RWPE1 (cell line): ENCODE measurements at places on chromosomes 13 and 19.
A peak's percentile ranks its signal among the peaks of the same experiment; 100 is the strongest.

DNA sequence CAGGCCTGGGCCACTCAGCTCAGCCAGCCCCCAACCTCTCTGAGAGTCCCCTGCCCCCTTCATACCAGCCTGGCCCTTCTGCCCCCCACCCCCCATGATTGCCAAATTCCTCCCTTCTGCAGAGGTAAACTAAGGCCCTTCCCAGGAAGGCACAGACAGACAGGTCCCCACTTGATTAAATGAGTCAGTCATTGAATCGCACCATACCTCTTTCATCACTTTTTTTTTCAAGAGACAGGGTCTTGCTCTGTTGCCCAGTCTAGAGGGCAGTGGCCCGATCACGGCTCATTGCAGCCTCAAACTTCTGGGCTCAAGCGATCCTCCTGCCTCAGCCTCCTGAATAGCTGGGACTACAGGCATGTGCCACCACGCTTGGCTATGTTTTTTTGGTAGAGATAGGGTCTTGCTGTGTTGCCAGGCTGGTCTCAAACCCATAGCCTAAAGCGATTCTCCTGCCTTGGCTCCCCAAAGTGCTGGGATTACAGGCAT lies 6.0 kb downstream of the PODNL1 start:
- no peak for DNase-seq

DNA sequence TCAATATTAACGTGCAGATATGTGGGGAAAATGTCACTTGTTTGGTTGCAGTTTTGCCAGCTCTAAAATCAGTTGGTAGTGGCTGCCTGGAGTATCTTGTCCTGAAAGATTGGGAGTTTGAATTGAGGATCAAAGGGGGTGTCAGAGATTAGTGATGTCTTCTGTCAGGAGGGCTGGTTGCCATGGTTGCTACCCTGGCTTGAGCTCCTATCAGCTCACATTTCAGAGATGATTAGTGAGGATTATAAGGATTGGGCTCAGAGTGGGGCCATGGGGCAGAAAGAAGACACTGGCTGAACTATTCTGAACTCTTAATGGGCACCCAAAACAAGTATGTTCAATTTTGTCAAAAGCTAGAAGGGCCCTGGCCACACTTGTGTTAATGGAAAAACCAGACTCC lies 95.5 kb upstream of the RNF113B start:
- no peak for DNase-seq

GRCh38 chr19:2987797-2988196 lies 10.4 kb downstream of the TLE6 start:
- no peak for DNase-seq

DNA sequence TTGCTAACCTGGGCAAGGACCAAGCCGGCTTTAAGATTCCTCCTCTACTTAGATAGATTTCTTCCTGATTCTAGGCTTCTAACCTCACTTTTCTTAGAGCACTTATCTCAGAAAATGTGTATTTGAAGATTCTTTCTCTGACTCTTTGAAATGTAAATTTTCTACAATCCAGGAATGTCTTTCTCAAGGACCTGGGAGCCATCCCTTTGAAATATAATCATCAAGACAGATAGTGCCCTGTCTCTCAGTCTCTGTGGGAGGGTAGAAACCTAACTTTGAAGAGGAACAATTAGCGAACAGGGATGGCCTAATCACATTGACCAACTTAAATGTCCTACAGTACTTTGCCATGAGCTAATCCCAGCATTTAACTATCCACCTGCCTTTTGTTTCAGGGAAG lies 1646.0 kb downstream of the PCDH9 start:
- no peak for DNase-seq

GRCh38 chr19:16026756-16027155 lies 49.5 kb upstream of the TPM4 start:
- no peak for DNase-seq

GRCh38 chr19:51652266-51652665 lies 5.6 kb upstream of the SIGLEC14 start:
- DNase-seq, result no peak

- no peak for DNase-seq
These were observed 189.5 kb upstream of the MIR17HG start for GRCh38 chr13:91158017-91158395.

DNA sequence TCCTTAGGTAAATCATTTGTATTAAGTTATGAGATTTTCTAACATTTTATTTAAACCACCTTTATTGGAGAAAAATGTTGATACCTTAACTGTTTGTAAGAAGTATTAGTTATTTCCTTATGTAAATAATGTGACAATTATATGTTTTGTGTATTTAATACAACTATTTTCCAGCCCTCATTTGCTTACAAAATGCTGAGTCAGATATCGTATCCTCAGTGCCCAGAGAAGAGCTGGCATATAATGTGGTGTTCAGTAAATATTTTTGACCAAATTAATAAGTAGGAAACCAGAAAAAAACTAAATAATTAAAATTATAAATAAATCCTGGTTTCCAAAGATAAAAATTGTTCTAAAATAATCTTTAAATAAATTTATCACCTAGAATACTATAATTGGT lies 140.2 kb upstream of the PCDH17 start:
- no peak for DNase-seq

DNA sequence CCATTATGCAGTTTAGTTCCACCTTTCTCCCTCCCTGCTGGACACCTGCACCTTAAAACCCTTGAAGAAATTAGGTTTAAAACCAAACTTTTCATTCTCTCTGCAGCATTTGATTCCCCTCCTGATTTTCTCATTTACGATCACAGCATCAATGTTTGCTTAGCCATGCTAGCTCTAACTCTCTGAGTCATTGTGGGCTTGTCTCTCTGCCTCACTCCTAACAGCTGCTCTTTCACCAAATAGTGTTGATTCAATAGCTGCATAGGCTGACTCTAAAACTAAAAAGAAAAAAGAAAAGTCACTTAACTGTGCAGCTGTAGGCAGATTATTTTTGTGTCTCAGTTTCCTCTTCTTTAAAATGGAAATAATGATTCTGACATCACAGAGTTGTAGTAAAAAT lies 1124.9 kb downstream of the DIAPH3 start:
- peak; percentile 8 for DNase-seq

GRCh38 chr13:20090349-20090748 lies 70.5 kb downstream of the GJA3 start:
- no peak for DNase-seq

DNA sequence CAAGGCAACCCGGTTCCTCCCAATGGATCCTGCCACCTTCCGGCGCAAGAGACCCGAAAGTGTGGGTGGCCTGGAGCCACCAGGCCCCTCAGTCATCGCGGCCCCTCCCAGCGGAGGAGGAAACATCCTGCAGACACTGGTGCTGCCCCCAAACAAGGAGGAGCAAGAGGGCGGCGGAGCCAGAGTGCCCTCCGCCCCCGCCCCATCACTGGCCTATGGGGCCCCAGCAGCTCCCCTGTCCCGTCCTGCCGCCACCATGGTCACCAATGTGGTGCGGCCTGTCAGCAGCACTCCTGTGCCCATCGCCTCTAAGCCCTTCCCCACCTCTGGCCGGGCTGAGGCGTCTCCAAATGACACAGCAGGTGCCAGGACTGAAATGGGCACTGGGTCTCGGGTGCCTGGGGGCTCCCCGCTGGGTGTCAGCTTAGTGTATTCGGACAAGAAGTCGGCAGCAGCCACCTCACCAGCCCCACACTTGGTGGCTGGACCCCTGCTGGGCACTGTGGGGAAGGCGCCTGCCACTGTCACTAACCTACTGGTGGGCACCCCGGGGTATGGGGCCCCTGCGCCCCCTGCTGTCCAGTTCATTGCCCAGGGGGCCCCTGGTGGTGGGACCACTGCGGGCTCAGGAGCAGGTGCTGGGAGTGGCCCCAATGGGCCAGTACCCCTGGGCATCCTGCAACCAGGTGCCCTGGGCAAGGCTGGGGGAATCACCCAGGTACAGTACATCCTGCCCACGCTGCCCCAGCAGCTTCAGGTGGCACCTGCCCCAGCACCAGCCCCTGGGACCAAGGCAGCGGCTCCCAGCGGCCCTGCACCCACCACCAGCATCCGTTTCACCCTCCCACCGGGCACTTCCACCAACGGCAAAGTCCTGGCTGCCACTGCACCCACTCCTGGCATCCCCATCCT lies 11.2 kb upstream of the PRR19 start:
- DNase-seq, result no peak

DNA sequence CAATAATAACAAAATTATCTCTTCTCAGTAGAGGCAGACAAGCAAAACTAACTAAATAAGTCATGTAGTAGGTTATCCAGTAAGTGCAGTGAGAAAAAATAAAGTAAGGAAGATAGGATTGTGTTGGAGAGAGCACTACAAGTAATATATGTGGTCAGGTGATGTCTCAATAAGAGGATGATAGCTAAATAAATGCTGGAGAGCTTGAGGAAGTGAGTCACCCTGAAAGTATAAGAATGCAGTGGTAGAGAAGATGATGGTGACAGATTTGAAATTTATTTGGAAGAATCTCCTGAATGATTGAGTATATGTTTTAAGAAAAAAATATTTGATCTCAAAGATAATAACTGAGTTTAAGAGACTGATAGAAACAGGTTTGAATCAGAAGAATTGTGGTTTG lies 152.2 kb upstream of the PRR20A start:
- DNase-seq, result peak; percentile 18

DNA sequence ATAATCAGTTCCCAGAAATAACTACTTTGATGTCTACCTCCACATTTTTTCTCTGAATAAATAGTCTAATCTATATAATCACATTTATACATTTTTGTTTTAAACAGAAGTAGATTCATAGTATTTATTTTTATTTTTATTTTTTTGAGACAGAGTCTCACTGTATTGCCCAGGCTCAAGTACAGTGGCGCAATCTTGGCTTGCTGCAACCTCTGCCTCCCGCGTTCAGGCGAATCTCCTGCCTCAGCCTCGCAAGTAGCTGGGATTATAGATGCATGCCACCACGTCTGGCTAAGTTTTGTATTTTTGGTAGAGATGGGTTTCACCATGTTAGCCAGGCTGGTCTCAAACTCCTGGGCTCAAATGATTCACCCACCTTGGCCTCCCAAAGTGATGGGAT lies 16.7 kb downstream of the TM9SF2 start:
- no peak for DNase-seq

DNA sequence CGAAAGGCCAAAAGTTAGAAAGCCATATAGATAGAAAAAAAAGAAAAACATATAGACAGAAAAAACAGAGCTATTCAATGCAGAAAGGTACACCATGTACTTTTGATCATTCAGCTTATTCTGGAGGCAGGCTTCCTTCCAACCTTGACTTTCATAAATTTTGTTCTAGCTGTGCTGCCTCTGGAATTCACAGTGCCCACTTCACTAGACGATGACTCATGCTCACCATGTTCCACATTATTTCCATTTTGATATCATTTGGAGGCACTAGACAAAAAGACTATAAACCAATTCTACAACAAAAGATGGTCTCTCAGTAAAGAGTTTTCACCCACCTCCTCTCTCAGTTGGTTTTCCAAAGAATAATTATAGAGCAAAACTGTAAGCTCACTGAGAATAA lies 229.0 kb upstream of the IPO5 start:
- no peak for DNase-seq

- no peak for DNase-seq
These were observed 119.1 kb downstream of the SOX1 start for GRCh38 chr13:112186091-112186490.

DNA sequence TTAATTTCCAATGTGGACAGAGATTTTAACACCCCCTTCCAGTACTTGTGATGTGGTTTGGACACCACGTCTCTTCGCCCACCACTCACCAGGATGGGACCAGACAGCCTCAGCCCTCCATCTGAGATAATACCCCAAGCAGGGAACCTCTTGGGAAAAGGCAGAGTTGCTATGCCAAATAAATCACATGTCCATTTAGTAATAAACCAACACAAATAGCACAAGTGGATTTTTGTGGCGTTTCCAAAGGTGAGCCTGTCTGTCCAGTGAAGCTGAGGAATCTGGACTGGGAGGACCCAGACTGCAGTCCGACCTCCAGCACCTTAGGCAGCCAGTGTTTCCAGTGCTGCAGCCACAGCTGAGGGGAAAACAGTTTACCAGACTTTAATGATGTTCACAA lies 34.1 kb upstream of the GAS6 start:
- no peak for DNase-seq

DNA sequence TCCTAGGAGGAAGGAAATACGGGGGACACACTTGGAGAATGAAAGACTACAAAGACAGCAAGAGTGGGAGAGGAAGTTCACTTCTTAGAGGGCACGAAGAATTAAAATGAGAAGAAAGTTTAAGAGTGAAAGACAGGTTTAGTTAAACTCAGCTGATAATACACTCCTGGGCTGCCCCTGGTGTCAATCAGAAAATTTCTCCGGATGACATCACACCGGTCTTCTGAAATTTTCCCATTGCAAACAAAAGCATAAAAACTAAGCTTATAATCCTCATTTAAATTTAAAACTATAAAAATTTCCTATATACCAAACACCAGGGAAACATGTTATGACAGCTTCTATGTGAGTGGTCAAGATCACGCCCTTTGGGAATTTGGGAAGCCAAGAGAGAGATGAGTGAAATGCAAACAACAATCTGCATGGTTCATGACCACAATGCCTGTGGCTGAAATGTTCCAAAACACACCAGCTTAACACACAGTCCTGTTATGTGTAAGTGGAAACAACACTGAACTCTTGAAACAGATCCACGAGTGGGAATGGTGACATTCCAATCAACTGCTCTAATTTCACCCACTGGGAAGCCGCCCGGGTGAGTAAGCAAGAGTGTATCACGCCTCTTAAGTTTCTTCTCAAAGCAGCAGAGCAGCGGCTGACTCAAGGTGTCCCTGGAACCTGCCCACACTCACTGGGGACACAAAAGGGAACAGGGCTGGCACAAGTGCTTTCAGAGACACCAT lies 49.0 kb downstream of the BRD4 start:
- no peak for DNase-seq

DNA sequence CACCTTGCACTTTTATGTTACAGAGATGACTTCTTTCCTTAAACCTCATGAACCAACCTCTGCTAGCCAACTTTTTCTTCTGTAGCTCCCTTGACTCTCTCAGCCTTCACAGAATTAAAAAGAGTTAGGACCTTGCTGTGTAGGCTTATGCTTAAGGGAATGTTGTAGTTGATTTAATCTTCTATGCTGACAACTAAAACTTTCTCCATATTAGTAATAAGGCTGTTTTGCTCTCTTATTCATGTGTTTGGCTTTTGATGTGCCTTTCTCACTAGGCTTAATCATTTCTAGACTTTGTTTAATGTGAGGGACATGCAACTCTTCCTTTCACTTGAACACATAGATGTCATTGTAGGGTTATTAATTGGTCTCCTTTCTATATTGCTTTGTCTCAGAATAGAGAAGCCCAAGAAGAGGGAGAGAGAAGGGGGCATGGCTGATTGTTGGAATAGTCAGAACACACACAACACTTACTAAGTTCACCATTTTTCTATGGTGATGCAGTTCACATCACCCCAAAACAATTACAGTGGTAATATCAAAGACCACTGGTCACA lies 509.5 kb downstream of the UQCRFS1 start:
- DNase-seq, result no peak

GRCh38 chr19:17468302-17469091 lies 1.8 kb upstream of the SLC27A1 start:
- no peak for DNase-seq

GRCh38 chr19:35767288-35768081 lies 7.9 kb upstream of the ARHGAP33 start:
- DNase-seq, result no peak

DNA sequence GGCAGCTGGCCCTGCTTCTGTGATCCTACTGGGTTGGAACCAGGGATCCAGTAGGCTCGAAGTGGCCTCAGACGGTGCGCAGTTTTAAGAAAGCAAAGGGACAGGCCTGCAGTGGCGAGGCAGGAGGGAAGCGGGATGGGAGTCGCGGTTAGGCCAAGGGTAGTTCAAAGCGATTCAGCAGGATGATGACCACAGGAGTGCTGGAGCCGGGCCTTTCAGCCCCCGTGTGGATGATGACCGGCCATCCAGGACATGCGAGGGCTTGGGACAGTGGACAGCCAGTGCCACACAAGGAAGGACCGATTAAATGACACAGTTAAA lies 854 bp downstream of the RNASEH2B start:
- DNase-seq, result peak; percentile 30

GRCh38 chr13:41386211-41386610 lies 71.1 kb upstream of the RGCC start:
- DNase-seq, result no peak
